ENCODE measurements at places on chromosomes 4 and X.

GRCh38 chrX:107454302-107454701 lies 4.8 kb downstream of the FRMPD3 start:
- no peak for DNase-seq

GRCh38 chr4:19809989-19810388 lies 441.7 kb upstream of the SLIT2 start:
- DNase-seq, result no peak

DNA sequence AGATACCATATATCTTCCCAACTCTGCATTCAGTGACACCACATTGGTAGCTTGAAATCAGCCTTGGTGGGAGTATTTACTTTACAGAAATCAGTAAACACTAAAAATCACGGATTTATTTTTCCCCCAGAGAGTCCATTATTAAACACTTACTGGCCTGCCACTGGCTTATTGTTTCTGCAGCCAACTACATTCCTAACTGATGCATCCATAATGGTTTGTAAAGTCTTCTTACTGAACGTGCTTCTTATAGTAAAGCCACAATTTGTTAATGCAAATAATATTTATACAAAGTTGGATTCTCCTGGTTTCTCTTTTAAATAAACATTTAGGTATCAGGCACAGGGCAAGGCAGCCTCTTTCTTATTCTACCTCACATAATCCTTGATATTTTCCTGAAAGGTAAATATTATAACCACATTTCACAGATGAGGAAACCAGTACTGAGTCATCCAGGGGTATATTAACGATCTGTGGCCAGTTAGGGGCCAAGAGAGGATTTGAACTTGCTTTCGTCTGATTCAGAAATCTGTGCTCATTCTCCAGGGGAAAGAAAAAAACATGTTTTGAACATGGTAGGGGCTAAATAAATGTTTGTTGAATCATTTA lies 136.5 kb downstream of the RAB28 start:
- no peak for DNase-seq

GRCh38 chr4:41028392-41029076 lies 185.8 kb downstream of the APBB2 start:
- no peak for DNase-seq

GRCh38 chrX:37776987-37777325 lies 2.9 kb upstream of the CYBB start:
- no peak for DNase-seq

DNA sequence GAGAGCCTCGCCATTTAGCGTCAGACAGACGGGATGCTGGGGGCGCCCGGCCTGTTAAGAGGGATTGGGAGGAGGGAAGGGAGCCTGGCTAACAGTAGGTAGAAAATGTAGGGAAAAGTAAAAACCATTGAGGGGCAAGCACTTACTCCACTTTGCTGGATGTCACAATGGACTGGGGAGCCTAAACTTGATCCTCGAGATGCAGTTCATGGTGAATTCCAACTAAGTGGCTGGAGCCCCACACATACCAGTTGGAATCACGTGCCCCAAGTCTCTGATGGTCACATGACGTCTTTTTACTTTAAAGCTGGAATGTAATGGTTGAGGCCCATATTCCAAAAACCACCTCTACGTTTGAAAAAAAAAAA lies 1.5 kb downstream of the PLS3 start:
- no peak for DNase-seq

DNA sequence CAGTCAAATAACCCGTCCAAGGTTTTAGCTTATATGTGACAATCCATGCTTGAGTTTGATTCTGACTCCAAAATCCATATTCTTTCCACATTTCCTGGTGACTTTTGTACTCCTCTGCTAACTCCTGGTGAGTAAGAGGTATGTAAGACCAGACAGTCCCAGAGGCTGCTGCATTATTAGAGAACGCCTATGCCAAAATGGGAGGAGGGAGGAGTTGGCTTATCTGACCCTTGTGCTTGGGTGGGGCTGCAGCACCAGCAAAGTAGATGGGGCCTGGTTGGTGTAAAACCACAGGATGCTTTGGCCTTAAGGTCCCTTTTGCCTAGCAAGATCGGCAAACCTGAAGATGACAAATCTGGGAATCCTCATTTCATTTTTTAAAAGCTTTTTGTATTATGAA lies 9.1 kb upstream of the RNF212 start:
- DNase-seq, result no peak

DNA sequence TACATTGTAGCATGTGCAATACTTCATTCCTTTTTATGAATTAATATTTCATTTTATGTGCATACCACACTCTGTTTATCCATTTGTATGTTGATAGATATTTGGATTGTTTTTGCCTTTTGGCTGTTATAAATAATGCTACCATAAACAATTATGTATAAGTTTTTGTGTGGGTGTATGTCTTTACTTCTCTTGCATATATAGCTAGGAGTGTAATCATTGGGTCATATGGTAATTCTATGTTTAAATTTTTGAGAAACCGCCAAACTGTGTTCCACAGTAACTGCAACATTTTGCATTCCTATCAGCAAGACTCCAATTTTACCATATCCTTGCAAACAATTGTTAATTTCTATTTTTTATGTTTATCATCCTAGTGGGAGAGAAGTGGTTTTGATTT lies 3.1 kb upstream of the TCEAL5 start:
- DNase-seq, result no peak

GRCh38 chrX:46319750-46320149 lies 225.5 kb downstream of the ZNF674 start:
- DNase-seq, result no peak

Data from bone marrow (tissue), 2 donors.